ENCODE measurements at places on chromosomes 3 and 15. TPM values are rescaled to one million over a fixed set of nuclear protein-coding genes. Genes with fewer than 3 reads are reported as not detected.

The UROC1 gene
- not detected for total RNA-seq

The CLDN11 gene
- total RNA-seq, result 13.9 TPM

DNA sequence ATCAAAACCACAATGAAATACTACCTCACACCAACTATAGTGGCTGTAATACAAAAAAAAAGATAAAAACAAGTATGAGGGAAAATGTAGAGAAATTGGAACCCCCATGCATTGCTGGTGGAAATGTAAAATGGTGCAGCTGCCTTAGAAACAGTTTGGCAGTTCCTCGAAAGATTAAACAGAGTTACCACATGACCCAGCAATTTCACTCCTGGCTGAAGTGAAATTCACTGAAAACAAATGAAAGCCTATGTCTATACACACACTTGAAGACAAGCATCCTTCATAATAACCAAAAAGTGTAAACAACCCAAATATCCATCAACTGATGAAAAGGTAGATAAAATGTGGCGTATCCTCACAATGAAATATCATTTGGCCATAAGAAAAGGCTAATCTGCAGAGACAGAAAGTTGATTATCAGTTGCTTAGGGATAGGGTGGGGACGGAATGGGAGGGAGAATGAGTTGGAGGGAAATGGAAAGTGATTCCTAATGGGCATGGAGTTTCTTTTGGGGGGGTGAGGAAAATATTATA, 20.1 kb upstream of the RASA2 start:
- no peak for DNase-seq

DNA sequence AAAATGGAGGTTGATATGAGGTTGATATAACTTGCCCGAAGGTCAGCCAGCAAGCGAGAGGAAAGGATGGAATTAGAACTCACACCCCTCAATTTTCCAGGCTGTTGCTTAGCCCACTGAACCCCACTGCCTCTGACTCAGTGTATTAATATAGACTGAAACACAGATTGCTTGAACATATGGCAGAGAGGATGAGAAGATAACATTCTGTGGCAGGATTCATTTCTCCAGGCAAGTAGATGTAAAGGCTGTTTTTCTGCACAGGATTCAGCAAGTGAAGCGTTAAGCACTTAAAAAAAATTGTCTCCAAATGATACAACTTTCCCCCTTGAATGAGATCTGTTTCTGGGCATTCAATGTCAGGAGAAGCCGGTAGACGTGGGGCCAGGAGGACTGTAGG, 335.2 kb downstream of the GAP43 start:
- no peak for DNase-seq

DNA sequence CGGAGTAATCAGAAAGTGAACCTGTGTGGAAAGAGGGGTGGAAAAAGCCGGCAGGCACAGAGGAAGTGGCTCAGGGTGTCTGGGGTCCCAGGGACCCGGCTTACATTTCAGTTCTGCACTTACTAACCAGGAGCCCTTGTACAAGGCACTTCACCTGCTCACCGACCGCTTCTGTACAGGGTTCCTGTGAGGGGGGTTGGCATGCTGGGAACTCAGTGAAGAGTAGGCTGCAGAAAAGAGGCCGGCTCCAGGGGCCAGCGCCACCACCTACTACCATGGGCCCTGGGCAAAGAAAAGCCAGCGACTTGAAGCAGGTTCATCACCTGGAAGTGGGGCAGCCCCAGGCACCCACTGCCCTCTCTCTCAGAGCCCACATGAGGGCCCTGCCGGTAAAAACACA, 6.2 kb downstream of the STIMATE start:
- no peak for DNase-seq

The TOMM70 gene
- total RNA-seq, result 135 TPM

GRCh38 chr3:52488746-52489145, 6.4 kb upstream of the STAB1 start:
- DNase-seq, result no peak

GRCh38 chr15:101256757-101257156, 4.9 kb upstream of the CHSY1 start:
- DNase-seq, result no peak

The ARGFX gene
- total RNA-seq, result not detected

The SCN5A gene
- total RNA-seq, result 1.2 TPM

- no peak for DNase-seq
Observed at GRCh38 chr3:84885199-84885882, 73.4 kb upstream of the CADM2 start.

GRCh38 chr3:53658613-53659193, 164.3 kb downstream of the CACNA1D start:
- no peak for DNase-seq

The ECE2 gene
- 3.7 TPM for total RNA-seq

DNA sequence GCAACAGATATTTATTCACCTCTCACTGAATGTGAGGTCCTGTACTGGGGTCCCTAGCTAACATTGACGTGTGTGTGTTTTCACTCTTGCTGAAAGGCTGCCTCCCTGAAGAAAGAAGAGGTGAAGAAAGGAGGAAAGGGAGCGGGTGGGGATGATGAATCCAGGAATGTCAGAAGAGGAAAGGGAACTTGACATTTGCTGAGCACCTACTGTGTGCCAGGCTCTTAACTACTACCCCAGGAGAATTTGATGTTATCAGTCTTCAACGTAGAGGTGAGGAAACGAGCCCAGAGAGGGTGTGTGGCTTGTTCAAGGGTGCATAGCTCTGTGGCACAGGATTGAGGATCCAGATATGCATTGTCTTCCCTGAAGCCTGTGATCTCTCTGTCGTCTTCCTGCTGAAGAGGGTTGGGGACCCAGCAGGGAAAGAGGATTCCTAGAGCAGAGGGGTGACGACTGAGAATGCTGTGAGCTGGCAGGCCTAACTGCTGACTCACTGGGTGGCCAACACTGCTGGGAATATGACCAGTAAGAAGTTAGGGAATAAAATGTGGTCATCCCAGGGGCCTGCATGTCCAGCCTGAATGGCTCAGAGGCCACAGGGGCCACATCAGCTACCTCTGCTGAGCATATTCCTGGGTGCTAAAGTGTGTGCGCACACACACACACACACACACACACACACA, 6.6 kb upstream of the ATP2B2 start:
- DNase-seq, result no peak

- no peak for DNase-seq
Observed at GRCh38 chr3:150871192-150871591, 34.0 kb downstream of the MINDY4B start.

The ST8SIA2 gene
- 56.3 TPM for total RNA-seq

The MINAR1 gene
- 6.9 TPM for total RNA-seq

GRCh38 chr15:40239693-40240618, 1.1 kb downstream of the PAK6 start:
- no peak for DNase-seq

The MYH15 gene
- 0.41 TPM for total RNA-seq

DNA sequence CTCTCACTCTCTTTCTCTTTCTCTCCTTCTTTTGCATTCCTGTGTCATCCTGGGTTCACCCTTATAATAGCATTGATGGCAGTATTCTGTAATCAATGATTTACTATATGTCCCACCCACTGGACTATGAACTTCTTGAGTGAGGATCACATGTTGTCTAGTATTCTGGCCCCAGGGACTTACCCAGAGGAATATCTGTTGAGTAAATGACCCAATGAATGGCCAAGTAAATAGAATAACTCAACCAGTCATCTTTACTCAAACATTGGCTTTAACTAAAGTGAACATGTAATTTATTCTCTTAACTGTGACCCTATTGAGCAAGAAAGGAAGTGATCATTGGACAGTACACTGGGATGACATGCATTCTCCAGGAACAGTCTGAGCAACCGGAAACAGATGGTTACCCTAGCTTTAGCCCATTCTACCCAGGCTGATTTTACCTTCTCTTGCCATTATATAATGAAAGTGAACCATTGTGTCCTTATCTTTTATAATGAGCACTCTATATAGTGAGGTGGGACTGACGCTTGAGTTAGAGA, 94.5 kb upstream of the SOX14 start:
- no peak for DNase-seq

DNA sequence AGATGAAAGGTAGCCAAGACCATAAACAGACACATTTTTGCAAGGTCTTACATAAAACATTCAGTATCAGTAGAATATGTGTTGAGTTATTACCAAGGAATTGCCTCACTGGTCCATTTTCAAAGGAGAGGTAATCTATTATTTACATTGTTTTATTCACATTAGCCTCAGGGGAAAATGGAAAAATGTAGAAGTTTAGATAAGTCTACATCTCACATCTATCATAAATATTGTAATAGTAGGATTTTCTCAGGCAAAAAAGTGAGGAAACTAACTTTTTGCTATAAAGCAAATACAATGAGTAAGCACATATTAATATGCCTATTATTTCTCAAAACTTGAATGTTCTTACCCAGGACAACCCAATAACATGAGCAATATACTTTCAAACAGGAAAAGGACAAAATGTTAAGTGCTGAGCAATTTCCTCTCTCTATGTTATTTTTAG, 184.6 kb upstream of the AGTR1 start:
- DNase-seq, result no peak

The MESP2 gene
- total RNA-seq, result not detected

The CEP70 gene
- 89.7 TPM for total RNA-seq

- DNase-seq, result peak; percentile 6
Observed at GRCh38 chr3:151838574-151839312, 24.8 kb downstream of the AADAC start.

DNA sequence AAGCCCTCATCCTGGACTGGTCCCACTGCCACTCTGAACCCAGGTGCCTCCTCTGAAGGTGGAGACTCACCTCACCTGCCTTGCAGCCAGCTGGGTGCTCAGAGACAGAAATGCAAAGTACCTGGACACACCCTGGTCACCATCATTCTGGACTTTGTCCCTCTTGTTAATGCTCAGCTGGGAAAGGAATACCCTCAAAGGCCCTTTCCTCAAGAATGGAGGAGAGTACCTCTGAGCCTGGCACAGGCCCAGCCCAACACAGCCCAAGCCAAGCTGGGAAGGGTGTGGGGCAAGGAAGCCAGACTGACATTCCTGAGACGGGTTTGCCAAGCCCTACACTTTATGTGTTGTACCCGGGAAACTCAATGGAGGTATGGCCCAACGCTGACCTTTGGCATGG, 983 bp upstream of the ALAS1 start:
- DNase-seq, result no peak

The STAC gene
- 6.5 TPM for total RNA-seq

DNA sequence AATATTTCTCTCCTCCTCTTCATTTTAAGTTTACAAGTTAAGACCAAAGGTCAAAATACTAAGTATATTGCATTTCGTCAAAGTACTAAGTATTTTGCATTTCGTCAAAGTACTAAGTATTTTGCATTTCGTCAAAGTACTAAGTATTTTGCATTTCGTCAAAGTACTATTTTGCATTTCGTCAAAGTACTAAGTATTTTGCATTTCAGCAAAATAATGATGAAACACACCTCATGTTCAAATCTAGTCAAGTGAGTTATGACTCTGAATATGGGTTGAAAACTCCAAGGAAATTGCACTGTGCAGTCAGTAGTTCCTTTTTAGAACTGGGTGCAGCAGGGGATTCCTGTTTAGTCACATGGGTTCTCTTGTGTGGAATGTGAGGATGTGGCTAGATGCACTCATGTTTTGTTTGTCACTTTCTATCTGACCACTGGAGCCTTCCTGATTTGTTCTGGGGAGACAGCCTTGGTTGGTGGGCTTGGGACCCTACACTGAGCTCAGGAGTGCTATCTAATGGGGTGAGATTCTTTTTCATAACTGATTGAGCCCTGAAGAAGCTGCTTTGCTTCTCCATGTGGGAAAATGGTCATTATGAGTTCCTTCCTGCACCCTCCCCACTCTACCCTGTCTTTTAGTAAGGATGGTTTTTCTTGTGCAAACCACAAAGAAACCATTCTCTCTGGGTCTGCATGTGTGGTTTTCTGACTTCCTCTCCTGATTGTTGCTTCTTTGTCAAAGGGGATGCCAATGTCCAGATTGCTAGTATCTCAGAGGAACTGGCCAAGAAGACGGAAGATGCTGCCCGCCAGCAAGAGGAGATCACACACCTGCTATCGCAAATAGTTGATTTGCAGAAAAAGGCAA, 73.4 kb downstream of the CCK start:
- no peak for DNase-seq

DNA sequence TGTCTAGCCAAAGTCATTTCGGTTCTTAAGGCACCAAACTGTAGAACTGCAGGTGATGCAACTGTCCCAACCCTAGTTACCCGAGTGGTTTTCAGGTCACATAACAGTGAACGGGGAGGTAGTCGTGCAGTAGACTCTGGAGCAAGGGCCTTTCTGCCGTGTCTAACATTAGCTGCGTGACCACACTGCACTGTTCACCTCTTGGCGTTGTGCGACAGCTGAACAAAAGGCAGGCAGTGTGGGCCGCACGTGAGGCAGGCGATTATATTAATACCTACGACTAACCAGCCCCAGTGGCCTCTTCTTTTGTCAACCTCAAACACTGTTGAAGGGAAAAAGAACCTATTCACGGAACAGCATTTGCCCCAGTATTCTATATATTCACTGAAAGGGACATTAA, 2.8 kb downstream of the LRRN1 start:
- no peak for DNase-seq

- DNase-seq, result no peak
Observed at GRCh38 chr15:82934100-82934880, 18.2 kb downstream of the HOMER2 start.

DNA sequence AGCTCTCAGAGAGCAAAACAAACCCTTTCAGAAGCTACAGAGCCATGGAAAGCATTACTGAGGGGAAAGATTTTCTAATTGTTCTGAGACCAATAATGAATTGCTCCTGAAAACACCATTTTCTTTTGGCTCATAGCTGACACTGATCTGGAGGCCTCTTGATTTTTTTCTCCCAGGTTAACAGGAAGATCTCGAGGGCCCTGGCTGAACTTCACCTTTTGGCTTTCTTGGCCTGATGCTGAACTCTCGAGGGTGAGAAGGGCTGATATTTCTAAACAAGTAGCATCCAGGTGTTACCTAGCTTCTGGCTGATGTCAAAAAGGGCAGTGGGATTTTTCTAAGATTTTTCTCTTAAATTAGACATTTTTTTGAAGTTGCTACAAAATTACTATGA, 19.9 kb upstream of the NFKBIZ start:
- DNase-seq, result no peak

The ANKUB1 gene
- 0.41 TPM for total RNA-seq

- DNase-seq, result no peak
Observed at GRCh38 chr3:46594723-46595122, 17.6 kb upstream of the FAM240A start.

- no peak for DNase-seq
Observed at GRCh38 chr3:60355825-60356224, 895.4 kb downstream of the FHIT start.

- no peak for DNase-seq
Observed at GRCh38 chr3:172029425-172030098, 9.8 kb upstream of the FNDC3B start.

GRCh38 chr3:192514081-192514753, 213.1 kb downstream of the FGF12 start:
- DNase-seq, result no peak

The KCNAB1 gene
- total RNA-seq, result 31.4 TPM

Measured in frontal cortex (tissue), 4 donors.